ENCODE measurements at places on chromosomes 2 and 18.
A peak's percentile ranks its signal among the peaks of the same experiment; 100 is the strongest.

DNA sequence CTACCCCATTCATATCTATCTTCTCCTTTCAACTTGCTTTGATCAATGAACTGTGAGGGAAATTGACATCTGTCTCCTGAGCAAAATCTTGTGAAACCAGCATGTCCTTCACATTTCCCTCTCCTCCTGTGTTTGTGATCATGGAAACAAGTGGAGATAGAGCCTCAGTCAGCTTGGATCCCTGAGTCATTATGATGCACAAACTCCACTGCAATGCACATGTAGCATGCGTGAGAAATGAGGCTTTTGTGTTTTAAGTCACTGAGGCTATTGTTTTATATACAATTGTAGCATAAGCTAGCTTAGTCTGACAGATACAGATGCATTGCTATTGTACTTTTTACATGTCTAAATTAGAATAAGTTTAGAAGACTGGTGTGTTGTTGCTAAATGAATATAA lies 85.2 kb upstream of the HNMT start:
- no peak for DNase-seq

DNA sequence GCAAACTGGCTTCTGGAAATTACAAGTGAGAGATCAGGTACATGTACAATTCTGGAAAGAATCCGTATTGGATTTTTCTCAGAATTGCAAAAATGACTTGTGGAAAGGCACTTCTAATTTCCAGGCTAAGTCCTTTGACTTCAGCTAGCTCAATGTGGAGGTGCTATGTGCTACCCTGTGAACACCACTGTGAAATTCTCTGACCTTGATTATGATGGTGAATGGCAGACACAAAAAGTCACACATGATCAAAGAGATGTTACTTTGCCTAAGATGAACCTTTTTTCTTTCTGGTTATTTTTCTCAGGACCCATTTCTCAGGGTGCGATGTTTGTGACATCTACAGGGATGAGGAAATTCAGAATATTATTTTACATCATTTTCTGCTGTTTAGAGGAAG lies 856.6 kb upstream of the VRK2 start:
- DNase-seq, result no peak

DNA sequence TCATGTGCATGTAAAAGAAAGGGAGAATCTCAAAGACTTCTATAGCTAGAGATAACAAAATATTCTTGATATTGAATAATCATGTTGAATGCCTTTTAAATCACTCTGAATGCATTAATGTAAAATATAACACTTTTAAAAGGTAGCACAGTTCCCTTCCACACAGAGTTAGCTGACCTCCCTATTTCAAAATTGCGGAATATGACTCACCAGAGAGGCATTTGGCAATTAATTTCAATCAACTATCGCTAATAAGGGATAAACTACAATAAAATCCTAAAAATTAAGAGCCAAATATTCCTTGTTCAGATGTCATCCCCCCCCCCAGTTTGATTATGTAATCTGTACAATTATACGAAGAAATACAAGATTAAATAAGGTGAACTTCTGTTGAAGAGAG lies 29.3 kb downstream of the ZC3H15 start:
- no peak for DNase-seq

- DNase-seq, result no peak
Observed at GRCh38 chr2:238424313-238424700, 2.4 kb upstream of the ASB1 start.

GRCh38 chr2:66698091-66698490 lies 263.2 kb downstream of the MEIS1 start:
- no peak for DNase-seq

DNA sequence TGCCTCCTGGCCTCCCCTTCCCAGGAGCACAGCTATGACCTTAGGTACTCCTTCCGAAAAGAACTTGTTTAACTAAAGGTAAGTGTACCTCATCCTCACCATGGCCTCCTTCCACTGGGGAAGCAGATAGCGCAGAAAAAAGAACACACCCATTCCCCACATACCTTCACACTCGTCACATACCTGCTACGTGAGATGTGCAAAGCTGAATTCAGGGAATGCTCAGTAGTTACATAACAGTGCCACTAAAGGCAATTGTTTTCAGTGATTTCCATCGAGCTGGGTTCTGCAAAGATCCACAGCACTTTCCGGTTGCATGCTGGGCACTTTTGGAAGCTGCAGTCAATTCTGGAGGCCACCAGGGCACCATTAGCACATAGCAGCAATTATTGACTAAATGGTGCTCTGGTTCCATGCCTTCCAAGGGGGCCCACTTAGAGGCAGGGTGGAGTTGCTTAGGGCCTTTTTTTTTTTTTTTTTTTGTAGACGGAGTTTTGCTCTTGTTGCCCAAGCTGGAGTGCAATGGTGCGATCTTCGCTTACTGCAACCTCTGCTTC lies 41.0 kb downstream of the PAX8 start:
- DNase-seq, result no peak

DNA sequence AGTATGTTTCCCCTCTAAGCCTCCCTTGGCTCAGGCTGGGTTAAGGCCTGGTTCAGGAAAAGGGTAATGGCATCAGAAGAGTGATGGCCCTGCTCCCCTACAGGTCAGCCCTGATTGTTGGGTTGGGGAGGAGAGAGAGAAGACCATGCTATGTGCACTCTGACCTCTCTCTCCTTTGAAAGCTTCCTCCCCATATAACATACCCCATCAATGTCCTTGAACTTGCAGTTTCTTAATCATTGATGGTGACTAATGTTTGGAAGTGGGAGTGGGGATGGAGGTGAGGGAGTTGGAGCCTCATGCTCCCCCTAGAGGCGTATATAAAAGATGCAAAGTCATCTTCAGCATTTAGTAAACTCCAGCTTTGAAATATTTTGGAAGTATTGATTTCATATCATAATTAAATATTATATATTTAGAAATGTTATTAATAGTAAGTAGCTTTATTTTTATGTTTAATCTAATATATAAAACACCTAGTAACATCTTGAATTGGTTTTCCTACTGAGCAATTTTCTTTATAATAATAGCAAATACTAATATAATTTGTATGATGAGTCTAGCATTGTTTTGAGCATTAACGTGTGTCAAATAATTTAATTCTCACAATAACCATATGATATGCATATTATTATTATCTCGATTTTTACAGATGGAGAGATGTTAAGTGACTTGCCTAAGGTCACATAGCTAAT lies 8.8 kb downstream of the PLCL1 start:
- no peak for DNase-seq

DNA sequence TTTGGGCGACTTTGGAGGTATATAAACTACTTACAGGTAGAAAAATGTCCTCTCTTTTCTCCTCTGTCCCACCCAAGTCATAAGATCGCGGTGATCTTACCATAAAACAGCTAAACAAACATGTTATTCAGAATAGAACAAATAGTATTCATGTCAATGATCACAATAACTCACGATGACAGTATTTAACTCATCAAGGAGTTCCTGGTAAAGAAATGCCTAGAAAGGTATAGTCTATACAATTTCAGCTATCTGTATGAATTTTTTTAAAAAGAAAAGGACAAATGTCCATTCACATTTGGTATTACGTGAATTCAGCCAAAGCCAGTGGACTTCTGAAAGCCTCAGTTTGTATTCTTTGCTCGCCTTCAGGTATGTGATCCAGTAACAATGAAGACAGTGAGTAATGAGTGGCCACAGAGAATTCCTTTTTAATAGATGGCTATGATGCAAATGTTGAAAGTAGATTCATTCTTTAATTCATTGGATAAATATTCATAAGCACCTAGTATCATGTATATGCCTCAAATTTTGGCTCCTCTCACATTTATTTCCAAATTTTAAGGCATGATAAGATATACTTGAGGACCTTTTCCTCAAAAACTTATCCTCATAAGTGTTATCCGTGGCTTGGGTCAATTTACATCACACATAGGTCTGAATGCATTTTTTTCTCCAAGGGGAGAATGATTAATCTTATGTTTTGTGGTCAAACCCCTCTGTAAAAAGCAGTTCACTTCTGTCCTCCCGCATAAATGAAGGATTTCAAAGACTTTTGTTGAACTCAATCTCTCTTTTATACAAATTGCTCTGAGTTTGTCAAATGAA lies 20.3 kb downstream of the ABCB11 start:
- DNase-seq, result no peak

GRCh38 chr2:182606728-182607681 lies 109.1 kb upstream of the DNAJC10 start:
- DNase-seq, result no peak

DNA sequence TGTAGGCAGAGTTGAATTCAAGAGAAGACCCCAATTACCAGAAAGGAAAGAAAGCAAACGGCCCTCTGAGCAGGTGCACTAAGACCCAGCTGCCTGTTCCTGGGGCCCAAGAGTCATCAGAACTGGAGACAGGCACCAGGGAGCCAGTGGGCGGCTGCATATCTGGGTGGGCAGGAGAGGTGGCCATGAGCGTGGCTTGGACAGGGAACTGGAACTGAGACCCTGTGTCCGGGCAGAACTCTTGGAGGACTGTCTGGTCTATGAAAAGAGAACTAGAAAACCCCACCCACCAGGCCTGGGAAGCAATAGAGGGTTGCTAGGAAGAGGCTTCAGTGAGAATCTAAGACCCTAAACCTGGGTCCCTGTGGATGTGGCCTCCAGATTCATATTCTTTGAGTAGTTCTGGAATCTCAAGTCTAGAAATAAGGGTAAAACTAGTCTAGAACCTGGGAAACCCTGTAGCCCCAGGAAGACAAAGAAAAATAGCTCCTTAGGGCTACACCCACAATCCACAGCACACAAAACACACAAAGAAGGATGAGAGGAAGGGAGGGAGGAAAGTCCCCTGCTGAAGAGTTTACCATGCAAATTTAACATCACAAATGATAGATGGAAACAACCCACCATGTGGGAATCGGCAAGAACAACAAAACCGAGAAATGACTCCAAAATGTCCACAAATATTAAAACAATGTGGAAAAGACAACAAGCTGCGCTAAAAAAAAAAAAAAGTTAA lies 147.0 kb downstream of the HDAC4 start:
- DNase-seq, result no peak

DNA sequence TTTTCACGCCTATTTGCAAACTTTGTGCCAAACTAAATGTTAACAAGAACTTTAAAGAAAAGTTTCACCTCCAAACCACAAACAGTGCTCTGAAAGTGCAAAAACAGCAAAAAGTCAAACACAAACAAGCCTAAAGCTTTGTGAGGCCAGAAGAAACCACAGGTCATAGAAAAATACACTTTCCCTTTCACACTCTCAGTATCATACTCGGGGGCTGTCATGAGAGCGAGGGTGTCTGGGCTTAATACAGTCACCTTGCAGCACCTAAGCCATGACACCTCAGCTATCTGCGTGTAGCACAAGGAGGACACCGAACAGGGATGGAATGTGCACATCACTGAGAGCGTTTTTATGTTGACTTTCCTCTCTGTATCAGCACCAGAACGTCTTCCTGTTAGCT lies 26.6 kb upstream of the SEH1L start:
- no peak for DNase-seq

DNA sequence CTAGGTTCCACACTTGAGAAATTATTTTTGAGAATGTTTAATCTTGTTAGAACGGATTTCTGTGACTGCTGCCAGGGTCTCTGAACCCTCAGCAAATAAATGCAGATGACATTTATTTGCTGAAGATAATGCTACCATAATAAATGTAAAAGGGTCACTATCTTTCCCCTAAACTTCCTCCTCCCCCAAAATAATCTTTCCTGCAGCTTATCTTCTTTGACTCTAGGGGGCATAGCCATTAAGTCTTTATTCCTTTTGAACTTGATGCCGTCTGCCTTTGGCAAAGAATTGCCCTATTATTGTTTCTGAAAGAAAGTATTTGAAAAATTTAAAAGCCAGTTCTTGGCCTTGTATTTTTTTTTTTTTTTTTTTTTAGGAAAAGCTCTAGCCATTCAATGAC lies 63.6 kb upstream of the ACSL3 start:
- no peak for DNase-seq

DNA sequence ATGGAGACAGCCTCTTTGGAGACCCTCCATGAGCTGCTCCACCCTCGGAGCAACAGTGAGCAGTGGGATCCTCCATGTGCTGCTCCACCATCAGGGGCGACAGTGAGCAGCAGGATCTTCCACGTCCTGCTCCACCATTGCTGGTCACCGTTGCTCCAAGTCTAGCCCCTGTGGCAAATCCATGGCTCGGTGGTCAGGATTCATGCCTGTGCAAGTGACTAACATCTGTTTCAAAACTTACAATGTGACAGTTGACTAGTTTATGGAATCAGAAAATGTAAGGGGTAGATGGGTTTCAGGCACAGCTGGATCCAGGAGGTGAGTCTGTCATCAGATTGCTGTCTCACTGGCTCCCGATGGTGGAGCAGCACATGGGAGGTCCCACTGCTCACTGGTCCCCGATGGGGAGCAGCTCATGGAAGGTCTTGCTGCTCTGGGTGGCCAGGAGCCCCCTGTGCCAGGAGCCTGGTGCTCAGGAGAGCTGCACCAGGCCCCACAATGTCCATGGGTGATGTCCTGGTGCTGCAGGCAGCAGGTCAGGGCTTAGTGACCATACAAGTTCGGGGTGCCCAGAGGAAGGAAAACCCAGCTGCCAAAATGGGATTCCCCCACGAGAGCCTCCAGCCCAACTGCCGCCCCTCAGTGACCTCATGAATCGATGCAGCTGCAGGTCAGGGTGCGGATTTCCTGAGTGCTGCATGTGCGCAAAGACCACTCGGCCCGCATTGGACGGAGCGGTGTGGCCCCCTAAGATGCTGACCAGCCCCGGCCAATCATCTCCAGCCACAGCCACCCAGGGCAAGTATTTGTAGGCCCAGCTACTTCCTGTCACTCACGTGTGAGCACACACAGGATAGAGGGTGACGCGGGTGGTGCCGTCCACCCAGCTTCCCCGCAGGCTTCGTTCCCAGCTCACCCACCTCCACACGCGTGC lies 116.5 kb upstream of the OTOS start:
- no peak for DNase-seq

DNA sequence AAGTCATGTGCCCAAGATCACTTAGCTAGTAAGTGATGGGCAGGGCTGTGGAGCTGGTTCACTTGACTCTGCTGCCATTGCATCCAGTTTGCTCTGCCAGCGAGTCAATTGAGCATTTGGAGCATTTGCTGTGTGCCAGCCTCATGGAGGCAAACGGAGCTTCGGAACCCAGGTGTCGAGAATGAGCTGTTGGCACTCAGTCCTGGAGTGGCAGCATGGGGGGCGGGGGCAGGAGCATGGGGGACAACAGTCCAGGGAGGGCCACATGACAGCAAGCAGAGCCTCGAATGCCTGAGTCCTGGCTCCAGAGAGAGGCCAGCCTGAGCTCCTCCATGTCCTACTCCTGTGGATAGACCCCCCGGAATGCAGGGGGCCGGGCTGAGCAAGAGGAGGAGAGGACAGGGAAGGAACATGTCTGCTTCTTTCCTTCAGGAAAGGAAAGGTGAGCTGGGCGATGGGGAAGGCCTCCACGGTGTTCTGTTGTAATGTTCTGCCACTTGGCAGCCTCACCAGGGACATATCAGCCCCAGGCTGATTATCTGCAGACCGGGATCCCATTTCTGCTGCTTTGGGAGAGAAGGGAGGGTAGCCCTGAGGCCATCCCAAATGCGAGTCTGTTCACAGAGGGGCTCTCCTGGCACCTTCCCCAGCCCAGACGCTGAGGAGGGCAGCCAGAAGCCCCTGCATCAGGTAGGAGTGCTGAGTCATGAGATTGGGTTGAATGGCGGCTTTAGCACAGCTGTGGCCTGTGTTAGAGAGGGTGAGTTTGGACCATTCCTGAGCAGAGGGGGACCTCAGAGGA lies 59.6 kb downstream of the HPCAL1 start:
- DNase-seq, result no peak

- no peak for DNase-seq
Observed at GRCh38 chr2:10880586-10881321, 31.0 kb upstream of the KCNF1 start.

GRCh38 chr2:32647180-32647651 lies 19.4 kb downstream of the TTC27 start:
- no peak for DNase-seq

- DNase-seq, result no peak
Observed at GRCh38 chr2:235936493-235936892, 231.7 kb downstream of the GBX2 start.

GRCh38 chr2:49045083-49045482 lies 109.2 kb downstream of the FSHR start:
- peak; percentile 77 for DNase-seq
